KG1 (cell line): ENCODE measurements at places on chromosomes 7 and 10.

DNA sequence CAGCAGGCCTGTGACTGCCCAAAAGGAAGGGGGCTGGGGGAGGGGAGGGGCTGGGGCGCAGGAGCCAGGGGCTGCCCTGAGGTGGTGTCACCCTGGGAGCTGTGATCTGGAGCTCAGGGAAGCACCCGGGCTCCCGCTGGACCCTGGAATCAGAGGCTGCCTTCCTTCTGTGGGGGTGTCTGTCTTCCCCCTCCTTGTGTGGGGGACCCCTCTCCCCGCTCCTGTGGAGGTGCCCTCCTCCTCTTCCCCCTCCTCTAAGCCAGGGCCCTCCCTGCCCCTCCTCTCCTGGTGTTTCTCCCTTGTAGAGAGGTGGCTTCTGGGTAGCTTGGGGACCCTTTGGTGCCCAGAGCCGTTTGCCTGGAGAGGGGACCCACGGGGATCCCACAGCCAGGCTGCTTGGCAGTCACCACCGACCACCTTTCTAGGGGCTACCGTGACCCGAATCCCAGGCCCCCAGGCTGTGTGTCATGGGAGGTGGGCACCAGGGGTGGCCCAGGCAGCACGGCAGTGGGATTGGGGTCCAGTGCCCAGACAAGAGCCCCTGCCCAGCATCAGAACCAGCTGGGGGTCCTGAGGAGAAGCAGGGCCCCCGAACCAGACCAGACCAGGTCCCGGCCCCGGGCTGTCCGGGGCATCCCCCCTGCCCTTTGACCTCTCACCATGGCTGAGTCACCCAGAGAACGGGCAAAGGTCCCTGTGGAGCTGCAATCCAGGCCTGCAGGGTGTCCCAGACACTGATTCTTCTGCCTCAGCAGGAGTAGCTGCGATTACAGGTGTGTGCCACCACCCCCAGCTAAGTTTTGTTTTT lies 741 bp downstream of the PRAP1 start:
- no peak for DNase-seq

- no peak for DNase-seq
These were observed 40.8 kb upstream of the HECW1 start for GRCh38 chr7:43071604-43072003.

GRCh38 chr10:86163522-86164173 lies 202.9 kb downstream of the GRID1 start:
- DNase-seq = no peak

- no peak for DNase-seq
These were observed 228.7 kb downstream of the TCF7L2 start for GRCh38 chr10:113178771-113179170.

DNA sequence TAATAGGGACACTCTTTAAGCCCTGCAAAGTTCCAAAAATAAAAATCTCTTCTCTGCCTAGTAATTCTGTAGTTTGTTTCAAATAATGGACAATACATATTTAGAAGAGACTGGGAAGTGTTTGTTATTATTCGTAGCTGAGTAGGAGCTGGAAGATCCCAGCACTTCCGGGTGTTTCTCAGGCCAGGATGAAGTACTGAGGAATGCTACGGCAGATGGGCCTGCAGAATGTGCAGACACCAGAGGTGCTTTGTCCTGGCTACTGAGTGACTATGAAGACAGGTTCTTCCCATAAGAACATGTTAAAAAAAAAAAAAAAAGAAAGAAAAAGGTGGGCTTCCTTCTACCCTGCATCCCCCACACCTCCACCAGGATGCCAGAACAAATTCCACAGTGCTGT lies 36.1 kb downstream of the ETV1 start:
- no peak for DNase-seq
